EH (cell line): ENCODE measurements at places on chromosomes 7 and 10.
A peak's percentile ranks its signal among the peaks of the same experiment; 100 is the strongest.

- DNase-seq = no peak
These were observed 160.6 kb upstream of the ADO start for GRCh38 chr10:62643606-62644587.

DNA sequence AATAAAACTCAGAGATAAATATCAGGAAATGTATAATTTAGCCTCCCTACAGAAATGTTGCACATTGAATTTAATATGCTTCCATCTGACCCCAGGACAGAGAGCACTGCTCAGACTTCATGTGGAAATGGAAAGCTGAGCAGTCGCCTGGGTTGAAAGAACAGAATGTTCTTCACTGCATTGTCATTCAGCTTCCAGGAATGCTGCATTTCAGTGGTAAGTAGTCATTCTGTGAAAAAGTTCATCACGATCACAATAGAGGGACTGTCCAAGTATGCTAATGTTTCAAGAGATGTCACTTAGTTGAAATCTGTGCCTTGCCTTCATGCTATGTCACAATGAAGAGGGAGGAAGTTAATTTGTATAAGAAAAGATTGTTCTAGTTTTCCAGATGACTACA, 147.3 kb downstream of the NRCAM start:
- peak; percentile 14 for DNase-seq

DNA sequence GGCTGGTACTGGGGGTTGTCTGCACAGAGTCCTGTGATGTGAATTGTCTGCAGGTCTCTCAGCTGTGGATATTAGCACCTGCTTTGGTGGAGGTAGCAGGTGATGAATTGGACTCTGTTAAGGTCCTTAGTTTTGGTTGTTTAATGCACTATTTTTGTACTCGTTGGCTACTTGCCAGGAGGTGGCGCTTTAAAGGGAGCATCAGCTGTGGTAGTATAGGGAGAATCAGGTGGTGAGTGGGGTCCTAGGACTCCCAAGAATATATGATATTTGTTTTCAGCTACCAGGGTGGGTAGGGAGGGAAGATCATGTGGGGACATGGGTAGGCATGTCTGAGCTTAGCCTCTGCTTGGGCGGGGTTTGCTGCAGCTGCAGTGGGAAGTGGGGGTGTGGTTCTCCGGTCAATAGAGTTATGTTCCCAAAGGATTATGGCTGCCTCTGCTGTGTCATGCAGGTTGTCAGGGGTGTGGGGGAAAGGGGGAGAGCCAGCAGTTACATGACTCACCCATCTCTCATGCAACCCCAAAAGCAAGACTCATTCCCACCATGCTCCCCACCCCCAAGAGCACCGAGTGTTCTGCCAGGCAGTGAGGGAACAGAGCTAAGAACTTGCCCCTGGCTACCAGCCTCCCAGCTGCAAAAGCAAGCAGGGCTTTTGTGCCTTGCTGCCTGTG, 53.7 kb upstream of the ZNF273 start:
- DNase-seq = no peak

GRCh38 chr10:87887146-87887545, 23.7 kb downstream of the PTEN start:
- peak; percentile 56 for DNase-seq

- peak; percentile 84 for DNase-seq
These were observed 434.2 kb downstream of the PHTF2 start for GRCh38 chr7:78232806-78233205.

DNA sequence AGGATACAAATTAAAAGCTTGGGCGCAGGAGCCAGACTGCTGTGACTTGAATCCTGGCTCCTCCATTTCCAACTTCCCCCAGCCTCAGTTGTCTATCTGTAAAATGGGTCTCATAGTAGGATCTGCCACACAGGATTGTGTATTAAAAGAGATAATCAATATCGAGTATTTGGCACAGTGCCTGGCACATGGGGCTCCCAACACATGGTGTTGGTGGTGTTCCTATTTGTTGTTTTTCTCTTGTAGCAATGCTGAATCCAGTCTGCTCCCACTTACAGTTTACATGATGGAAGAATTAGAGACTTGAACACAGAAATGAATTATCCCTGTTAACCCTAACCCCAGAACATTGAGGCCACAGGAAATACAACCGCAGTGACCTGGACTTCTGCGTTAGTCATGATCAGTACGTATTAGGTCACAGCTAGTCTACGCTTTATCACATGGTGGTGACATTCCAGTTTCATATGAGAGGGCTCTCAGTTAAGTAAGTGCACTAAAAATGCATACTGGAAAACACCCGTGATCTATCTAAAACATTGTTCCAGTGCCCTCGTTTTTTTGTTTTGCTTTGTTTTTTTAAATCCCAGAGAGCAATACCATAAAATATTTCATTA, 169.5 kb upstream of the KLF14 start:
- peak; percentile 96 for DNase-seq

GRCh38 chr10:43237631-43238446, 29.0 kb downstream of the RASGEF1A start:
- DNase-seq = no peak

- peak; percentile 49 for DNase-seq
These were observed 42.8 kb downstream of the ARHGAP21 start for GRCh38 chr10:24680647-24681524.

GRCh38 chr10:70940834-70941568, 52.6 kb upstream of the PCBD1 start:
- peak; percentile 12 for DNase-seq

- no peak for DNase-seq
These were observed 57.2 kb upstream of the BET1 start for GRCh38 chr7:94061326-94061725.

DNA sequence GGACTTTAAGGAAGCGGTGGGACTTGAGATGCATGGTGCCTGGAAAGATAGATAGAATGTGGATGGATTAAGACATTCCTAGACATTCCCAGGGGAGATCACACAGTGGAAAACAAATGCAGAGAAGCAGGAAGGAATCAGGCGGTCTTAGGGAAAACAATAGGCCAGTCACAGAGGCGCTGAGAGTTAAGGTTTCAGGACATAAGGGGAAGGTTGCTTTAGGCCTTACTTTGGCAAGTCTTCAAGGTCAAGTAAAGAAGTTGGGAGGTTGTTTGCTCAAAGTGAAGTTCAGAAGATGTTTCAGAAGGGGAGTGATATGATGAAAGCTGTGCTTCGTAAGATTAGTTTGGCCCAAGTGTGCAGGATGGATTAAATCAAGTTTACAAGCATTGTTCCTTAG, 109.4 kb downstream of the SUGCT start:
- DNase-seq = no peak

GRCh38 chr10:103510791-103511752, 17.6 kb downstream of the NEURL1 start:
- no peak for DNase-seq

GRCh38 chr7:68411742-68412141, 1186.5 kb upstream of the AUTS2 start:
- DNase-seq = no peak

- no peak for DNase-seq
These were observed 171.6 kb downstream of the CCDC3 start for GRCh38 chr10:12829831-12830390.

DNA sequence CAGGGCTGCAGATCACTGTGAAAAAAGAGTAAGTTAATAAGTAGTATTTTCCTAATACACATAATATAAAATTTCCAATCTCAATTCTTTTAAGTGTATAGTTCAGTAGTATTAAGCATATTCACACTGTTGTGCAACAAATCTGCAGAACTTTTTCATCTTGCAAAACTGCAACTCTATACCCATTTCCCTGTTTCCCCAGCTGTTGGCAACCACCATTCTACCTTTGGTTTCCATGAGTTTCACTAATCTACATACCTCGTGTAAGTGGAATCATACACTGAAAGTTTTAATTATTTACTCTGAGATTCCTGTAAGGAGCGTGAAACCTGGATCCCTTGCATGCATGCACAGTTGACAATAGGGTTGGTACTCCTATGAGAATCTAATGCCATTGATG, 155.4 kb downstream of the ZPBP start:
- no peak for DNase-seq

- DNase-seq = no peak
These were observed 8.6 kb downstream of the TSPAN13 start for GRCh38 chr7:16762177-16762576.

DNA sequence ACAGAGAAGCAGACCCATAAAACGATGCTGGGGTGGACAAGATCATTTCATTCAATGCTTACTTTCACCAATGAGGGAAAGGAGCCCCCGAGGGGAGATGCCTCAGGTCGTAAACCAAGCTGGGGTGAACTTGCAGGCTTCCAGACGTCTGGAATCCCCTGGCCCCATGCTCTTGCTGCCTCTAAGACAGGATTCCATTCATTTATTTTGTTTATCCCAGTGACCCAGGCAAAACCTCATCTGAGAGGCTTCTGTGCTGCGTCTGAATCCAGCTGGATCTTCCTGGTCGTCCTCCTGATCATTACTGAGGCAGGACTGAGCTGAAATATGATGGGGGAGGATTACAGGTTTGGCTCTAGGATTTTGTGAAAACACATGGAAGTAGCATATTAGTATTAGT, 182.9 kb downstream of the MYOF start:
- DNase-seq = peak; percentile 54

DNA sequence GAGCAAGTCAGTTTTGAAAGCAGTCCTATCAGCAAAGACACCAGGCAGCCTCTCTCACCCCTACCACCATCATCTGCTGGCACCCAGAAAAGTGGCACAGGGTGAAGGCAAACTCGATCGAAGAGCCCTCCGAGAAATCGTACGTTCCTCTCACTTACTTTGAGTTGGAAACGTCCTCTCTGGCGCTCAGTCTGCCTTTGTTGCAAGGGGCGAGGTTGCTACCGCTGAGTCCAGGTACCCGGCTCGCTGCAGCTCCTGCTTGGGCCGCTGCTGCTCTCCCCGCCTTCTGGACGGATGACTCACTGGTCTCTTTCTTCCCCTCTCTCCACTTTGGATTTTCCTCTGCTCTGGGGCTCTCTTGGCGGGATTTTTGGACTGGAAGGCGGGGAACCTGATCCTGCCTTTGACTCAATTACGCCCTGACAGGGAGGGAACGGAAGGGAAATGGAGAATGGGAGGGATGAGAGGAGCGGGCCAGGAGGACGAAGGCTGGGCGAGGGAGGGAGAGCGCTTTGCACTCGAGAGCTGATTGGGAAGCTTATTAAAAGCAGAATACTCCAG, at the start of gene PTN:
Gene PTN, minus strand, starts transcription at position 453 of the 561 bp plus-strand sequence. CDS start 88,760 bp downstream, outside the sequence.
- peak; percentile 70 for DNase-seq

- DNase-seq = no peak
These were observed 5.0 kb downstream of the CREB3L2 start for GRCh38 chr7:137996871-137997270.

GRCh38 chr10:125299461-125299860, 139.1 kb upstream of the CTBP2 start:
- no peak for DNase-seq

- no peak for DNase-seq
These were observed 91.4 kb upstream of the PHYHIPL start for GRCh38 chr10:59085054-59085453.

DNA sequence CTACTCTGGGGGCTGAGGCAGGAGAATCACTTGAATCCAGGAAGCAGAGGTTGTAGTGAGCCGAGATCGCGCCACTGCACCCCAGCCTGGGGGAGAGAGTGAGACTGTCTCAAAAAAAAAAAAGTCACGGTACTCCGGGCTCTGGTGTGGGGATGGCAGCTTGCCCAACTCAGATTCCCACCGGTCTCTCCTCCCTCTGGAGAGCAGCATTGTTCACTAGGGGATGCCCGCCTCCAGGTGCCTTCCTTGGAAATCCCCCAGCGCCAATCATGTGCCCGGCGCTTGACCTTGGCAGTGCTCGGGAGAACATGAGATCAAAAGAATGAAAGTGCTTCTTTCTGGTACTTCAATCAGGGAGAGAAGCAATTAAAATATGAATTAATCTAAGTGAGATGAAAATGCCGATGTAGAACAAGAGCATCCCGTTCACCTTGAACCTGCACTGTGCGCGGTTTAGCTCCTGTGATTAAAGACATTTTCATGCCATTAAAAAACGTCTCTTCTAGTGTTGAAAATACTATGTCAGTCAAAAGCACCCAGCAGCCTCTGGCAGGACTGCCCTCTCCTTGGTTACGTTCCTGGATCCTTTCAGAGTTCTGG, 1127.3 kb upstream of the AUTS2 start:
- no peak for DNase-seq

- no peak for DNase-seq
These were observed 351.1 kb downstream of the ACTR3B start for GRCh38 chr7:153110606-153111005.

DNA sequence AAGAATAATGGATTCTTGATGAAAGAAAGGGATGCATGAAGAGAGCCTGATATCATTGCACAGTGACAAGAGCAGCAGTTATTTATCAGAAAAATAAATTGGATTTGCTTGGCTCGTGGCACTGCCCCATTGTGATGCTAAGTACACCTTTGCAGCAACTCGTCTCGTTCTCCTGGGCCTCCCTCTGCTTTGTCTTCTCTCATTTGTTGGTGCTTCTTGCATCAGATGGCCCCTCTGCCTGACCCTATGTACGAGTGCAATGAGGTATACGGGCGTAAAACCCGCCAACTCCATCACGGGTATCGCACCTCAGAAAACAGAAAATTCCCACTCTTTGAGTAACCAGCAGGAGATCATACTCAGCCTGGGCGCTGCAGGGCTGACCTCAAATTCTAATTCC, 107.2 kb upstream of the C10orf90 start:
- no peak for DNase-seq

DNA sequence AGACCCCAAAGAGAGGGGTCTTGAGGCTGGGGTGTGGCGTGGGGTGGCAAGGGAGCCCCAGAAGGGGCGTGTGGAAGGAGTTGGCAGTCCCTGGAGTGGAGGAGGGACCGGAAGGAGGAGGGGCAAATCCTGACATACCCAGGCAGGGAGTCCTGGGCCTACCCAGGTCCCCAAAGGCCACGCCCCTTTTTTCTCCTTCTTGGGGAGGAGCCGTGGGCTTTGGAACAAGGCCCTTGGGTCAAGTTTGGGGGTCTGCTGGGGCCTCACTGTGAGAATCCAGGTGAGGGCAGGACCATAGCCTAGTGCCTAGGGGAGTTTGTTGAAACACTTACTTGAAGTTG, 1.2 kb upstream of the SMARCD3 start:
- peak; percentile 77 for DNase-seq

- DNase-seq = no peak
These were observed 54.4 kb upstream of the ARID5B start for GRCh38 chr10:61847087-61847486.

GRCh38 chr7:83429493-83429892, 219.4 kb downstream of the SEMA3E start:
- no peak for DNase-seq

- peak; percentile 17 for DNase-seq
These were observed 25.9 kb upstream of the FAM20C start for GRCh38 chr7:166338-167060.

DNA sequence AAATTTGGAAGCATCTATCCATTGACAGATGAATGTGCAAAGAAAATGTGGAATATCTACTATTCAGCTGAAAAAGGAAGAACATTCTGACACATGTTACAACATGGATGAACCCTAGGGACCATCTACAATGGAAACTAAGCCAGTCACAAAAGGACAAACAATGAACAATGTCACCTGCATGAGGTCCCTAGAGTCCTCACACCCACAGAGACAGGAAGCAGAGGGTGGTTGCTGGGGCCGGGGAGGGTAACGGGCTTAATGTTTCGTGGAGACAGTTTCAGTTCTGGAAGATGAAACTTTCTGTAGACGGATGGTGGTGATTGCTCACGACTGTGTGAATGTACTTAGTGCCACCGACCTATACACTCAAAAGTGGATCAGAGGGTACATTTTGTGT, 282.9 kb downstream of the ADARB2 start:
- DNase-seq = no peak
